Mesothelial cell of epicardium (in vitro differentiated cells): ENCODE measurements at places on chromosomes 12 and 14. TPM values are rescaled to one million over a fixed set of nuclear protein-coding genes. Genes with fewer than 3 reads are reported as not detected.

GARIN6 gene
- not detected in 3 replicates for total RNA-seq

GALNT16 gene
- 6.4 to 9.9 TPM (median 8.2 TPM) in 3 replicates for total RNA-seq

SOX5 gene
- 15.7 to 20.5 TPM (median 18.4 TPM) in 3 replicates for total RNA-seq

CS gene
- total RNA-seq, result 167 to 195 TPM (median 194 TPM) in 3 replicates

CPNE8 gene
- total RNA-seq, result 5.6 to 8.8 TPM (median 8.1 TPM) in 3 replicates

ERBB3 gene
- 58.2 to 59.1 TPM (median 59.0 TPM) in 3 replicates for total RNA-seq

RDH16 gene
- 1.00 to 1.3 TPM (median 1.1 TPM) in 3 replicates for total RNA-seq

LRRC43 gene
- 3.9 to 6.6 TPM (median 4.9 TPM) in 3 replicates for total RNA-seq

C1QL4 gene
- 0.20 TPM in 2 of 3 replicates, not detected in the other for total RNA-seq

SLC5A8 gene
- not detected in 3 replicates for total RNA-seq

KCNMB4 gene
- total RNA-seq, result 14.1 to 15.7 TPM (median 15.4 TPM) in 3 replicates

NRIP2 gene
- 0.14 TPM in 1 of 3 replicates, not detected in the others for total RNA-seq

SSTR1 gene
- total RNA-seq, result not detected in 3 replicates

PLXNC1 gene
- 3.0 to 3.6 TPM (median 3.4 TPM) in 3 replicates for total RNA-seq

EID3 gene
- 4.5 to 5.7 TPM (median 5.6 TPM) in 3 replicates for total RNA-seq

SOAT2 gene
- 0.13 to 0.40 TPM (median 0.20 TPM) in 3 replicates for total RNA-seq

ITPR2 gene
- total RNA-seq, result 54.3 to 63.9 TPM (median 62.3 TPM) in 3 replicates

NGB gene
- not detected in 3 replicates for total RNA-seq

TMTC2 gene
- total RNA-seq, result 36.9 to 39.5 TPM (median 38.3 TPM) in 3 replicates

KTN1 gene
- total RNA-seq, result 148 to 157 TPM (median 153 TPM) in 3 replicates

TAS2R7 gene
- total RNA-seq, result 0.20 to 0.40 TPM (median 0.20 TPM) in 3 replicates

IFNG-AS1 gene
- total RNA-seq, result not detected in 3 replicates

PXN gene
- 113 to 123 TPM (median 117 TPM) in 3 replicates for total RNA-seq

SLC25A21 gene
- total RNA-seq, result 1.8 to 3.7 TPM (median 2.3 TPM) in 3 replicates

EML1 gene
- total RNA-seq, result 17.6 to 19.3 TPM (median 18.9 TPM) in 3 replicates

AQP2 gene
- total RNA-seq, result not detected in 3 replicates

HOXC11 gene
- 0.47 to 0.60 TPM (median 0.47 TPM) in 3 replicates for total RNA-seq

MANSC4 gene
- 0.29 to 0.78 TPM (median 0.72 TPM) in 3 replicates for total RNA-seq

PRKCH gene
- total RNA-seq, result 8.4 to 9.2 TPM (median 9.0 TPM) in 3 replicates

MIPOL1 gene
- 24.3 to 29.2 TPM (median 28.4 TPM) in 3 replicates for total RNA-seq

MMP17 gene
- 1.8 to 2.0 TPM (median 1.9 TPM) in 3 replicates for total RNA-seq

LGR5 gene
- 0.40 to 0.54 TPM (median 0.43 TPM) in 3 replicates for total RNA-seq

NR4A1 gene
- total RNA-seq, result 138 to 141 TPM (median 141 TPM) in 3 replicates

REP15 gene
- total RNA-seq, result 2.2 to 2.4 TPM (median 2.3 TPM) in 3 replicates

RGS6 gene
- 1.2 to 2.0 TPM (median 1.5 TPM) in 3 replicates for total RNA-seq

MANSC1 gene
- 15.4 to 17.2 TPM (median 16.6 TPM) in 3 replicates for total RNA-seq

SLC6A15 gene
- 9.6 to 14.5 TPM (median 9.6 TPM) in 3 replicates for total RNA-seq

PPP1R3E gene
- total RNA-seq, result 9.3 to 11.5 TPM (median 10.7 TPM) in 3 replicates

TUNAR gene
- total RNA-seq, result not detected in 3 replicates
